Activated CD8-positive, alpha-beta memory T cell treated with anti-CD3 and anti-CD28 coated beads for 1 hour (primary cell): ENCODE measurements at places on chromosomes 3 and 15.

GRCh38 chr3:187738331-187739093, 6.8 kb downstream of the BCL6 start:
- no peak for DNase-seq

GRCh38 chr3:78670746-78671145, 1097.1 kb downstream of the ROBO1 start:
- DNase-seq, result no peak

DNA sequence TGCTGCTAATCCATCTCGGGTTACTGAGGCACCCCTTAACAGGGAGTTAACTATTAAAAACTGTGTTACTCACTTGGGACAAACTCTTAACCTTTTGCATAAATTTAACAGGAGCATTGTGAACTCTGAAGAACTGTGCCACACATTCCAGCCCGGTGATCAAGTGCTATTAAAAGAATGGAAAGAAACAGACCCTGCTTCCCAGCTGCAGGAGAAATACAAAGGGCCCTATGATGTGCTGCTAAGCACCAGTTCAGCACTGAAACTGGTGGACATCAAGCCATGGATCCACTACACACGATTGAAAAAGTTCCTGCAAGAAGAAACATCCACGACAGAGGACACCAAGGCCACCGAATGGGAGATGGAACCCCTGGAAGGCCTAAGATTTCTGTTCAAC, 114.7 kb upstream of the PLCL2 start:
- DNase-seq, result no peak

- DNase-seq, result no peak
Measured at GRCh38 chr15:67720556-67721175, 104.6 kb upstream of the SKOR1 start.

DNA sequence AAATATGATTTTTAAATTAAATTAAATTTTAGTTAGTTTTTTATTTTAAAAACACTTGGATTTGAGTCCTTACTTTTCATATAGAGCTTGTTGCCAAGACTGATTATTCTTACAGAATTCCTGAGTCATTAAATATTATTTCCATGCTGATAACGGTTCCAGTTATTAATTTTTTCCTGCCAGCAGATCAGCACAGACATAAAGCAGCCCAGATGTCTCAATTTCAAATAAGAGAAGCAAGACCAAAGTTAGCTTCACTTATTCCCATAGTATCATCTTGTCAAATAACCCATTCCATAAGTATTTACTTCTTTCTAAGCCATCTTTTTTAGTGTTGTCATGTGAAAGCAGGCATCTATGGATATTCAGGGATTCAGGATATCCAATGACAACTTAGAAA, 75.3 kb downstream of the SSR3 start:
- DNase-seq, result no peak

- DNase-seq, result no peak
Measured at GRCh38 chr3:109337393-109337792, at the start of gene DPPA4. Gene DPPA4, minus strand, starts transcription at chr3:109337546. Its CDS starts 29 bp downstream, at chr3:109337517.

- no peak for DNase-seq
Measured at GRCh38 chr3:129230311-129231019, 18.9 kb upstream of the COPG1 start.

DNA sequence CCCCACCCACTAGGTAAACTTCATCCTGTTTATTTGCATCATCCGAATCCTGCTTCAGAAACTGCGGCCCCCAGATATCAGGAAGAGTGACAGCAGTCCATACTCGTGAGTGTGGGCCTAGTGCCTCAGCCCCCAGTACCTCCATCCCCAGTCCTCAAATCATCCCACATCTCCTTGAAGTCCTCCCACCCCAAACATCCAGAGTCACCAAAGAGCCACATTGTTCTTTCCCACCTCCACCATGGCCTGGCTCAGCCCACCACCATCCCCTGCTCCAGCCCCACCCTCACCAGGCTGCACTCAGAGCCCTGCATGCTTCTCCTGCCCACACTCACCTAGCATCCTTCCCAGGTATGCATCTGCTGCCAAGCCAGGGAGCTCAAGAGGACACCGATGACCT, 29.8 kb downstream of the VIPR1 start:
- no peak for DNase-seq

DNA sequence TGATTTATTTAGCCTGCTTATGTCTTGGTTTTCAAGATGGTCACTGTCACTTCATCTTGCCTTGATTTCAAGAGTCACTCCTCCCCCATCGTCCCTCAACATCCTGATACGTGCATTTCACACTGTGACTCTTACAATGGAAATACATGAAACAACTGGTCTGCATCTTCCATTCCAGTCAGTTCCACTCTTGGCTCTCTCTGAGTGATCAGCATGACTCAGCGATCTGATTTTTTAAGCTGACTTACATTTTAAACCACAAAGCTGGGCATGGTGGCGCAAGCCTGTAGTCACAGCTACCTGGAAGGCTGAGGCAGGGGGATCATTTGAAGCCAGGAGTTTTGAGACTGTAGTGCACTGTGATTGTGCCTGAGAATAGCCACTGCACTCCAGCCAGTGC, 271.2 kb upstream of the ROPN1 start:
- no peak for DNase-seq

GRCh38 chr15:85773249-85773648, 21.5 kb downstream of the KLHL25 start:
- no peak for DNase-seq

GRCh38 chr3:67648701-67649100, 5.7 kb downstream of the SUCLG2 start:
- no peak for DNase-seq

GRCh38 chr3:37903734-37904133, 42.1 kb downstream of the CTDSPL start:
- DNase-seq, result no peak

GRCh38 chr3:131750256-131750655, 247.5 kb upstream of the MRPL3 start:
- no peak for DNase-seq

DNA sequence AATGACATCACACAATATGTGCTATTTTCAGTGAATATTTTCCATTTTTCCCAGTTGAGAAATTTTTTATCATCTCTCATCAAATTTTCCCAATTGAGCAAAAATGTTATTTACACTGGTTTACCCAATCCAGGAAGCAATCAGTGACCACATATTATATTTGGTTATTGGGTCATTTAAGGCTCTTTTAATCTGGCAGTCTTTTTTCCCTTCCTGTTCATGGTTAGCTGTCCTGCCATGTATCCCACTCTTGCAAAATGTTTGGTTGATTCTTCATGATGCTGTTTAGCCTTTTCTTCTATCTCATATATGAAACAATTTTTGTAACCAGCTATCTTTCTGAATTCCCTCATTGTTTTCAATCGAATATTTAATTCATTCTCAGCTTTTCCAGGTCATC, 626.0 kb downstream of the RBMS3 start:
- DNase-seq, result no peak

DNA sequence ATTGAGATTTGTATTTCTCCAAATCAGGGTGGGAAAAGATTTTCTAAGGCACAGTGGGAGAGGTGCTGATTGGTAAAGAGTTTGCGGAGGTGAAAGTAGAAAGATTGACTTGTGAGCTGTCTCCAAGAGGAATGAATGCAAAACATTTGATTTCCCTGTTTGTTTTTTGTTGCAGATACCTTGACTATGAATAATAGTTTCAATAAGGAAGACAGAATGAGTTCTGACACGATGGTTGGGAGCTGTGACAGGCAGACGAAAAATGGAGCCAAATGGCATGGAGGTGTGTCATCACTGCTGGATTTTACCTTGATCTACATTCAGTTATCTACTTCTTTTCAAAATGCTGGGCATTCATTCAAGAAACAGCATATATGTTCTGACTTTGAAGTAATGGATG, 145.1 kb downstream of the NFKBIZ start:
- DNase-seq, result no peak

GRCh38 chr3:77686560-77686959, 646.7 kb downstream of the ROBO2 start:
- DNase-seq, result no peak

DNA sequence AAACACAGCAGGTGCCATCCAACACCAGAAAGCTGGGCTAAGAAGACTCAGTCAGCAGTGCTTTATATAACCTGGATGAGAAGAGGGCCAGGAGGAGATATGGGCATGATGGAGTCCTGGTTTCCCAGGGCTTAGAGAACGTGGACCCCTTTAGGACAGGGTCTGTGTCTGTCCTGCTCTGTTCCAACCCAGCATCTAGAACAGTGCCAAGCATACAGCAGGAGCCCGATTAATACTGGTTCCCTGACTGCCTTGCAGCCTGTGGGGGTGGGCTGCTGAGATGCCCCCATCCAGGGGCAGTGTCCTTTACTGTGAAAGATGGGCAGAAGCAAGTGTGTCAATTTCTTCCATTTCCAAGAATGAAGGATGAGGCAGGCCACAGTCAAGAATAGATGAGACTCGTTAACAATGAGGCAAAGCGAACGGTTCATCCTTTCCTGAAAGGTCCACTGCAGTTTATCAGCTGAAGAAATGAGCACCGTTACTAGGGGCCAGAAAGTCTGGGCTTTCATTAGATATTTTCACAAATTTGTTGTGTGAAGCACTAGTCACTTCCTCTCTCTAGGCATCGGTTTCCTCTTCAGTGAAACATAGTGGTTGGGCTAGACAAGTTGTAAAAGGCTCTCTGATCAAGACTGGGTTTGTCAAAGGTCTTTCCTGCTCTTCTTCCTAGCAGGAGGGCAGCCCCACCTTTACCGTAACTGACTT, 72.0 kb upstream of the HERC1 start:
- no peak for DNase-seq

DNA sequence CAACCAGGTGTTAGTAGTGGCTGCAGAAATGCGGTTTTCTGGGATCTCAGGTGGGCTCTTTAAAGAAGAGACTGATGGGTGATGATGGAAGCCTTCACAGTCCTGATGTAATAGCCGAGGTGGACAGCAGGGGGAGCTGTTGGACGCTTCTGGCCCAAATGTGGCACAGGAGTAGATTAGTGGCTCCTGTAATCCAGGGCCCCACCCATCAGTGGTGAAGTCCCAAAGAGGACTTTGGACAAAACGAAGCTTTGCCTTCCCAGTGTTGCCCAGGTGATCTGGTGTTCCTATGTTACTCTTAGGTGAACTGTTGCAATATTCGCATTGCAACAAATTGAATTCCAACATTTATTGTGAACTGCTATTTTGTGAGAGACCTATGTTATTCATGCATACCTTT, 31.8 kb upstream of the MYZAP start:
- peak; percentile 52 for DNase-seq

DNA sequence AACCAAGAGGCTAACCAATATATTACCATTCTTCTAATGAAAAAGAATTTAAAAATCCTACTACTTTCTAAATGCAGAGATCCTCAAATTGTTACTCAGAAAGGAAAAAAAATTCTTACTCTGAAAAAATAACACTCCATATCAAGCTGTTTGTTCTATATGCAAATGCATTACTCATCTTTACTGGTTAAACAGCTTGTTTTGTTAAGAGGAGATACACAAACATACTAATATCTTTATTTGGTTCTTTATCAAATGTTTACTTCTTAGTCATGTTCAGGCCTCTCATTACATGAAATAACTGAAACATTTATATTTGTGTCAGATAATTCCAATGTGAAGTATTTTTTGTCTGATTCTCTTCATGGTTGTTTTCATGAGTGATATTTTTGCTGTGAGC, 146.8 kb downstream of the PCCB start:
- DNase-seq, result no peak

GRCh38 chr3:146189519-146190173, 28.7 kb upstream of the PLOD2 start:
- DNase-seq, result no peak

GRCh38 chr3:110940055-110940454, 131.6 kb upstream of the NECTIN3 start:
- no peak for DNase-seq

DNA sequence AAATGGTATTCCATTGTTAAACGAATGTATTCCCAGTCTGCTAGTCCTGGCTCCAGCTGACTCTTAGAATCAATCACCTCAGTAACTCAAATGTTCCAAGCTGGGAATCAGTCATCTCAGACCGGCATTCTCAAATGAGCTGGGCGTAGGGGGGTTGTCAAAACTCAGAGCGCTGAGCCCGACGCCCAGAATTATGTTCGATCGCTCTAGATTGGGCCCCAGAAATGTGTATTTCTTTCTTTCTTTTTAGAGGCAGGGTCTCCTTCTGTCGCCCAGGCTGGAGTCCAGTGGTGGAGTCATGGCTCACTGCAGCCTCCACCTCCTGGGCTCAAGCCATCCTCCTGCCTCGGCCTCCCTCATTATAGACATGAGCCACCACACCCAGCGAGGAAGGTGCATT, 99.3 kb upstream of the IGF1R start:
- DNase-seq, result no peak

DNA sequence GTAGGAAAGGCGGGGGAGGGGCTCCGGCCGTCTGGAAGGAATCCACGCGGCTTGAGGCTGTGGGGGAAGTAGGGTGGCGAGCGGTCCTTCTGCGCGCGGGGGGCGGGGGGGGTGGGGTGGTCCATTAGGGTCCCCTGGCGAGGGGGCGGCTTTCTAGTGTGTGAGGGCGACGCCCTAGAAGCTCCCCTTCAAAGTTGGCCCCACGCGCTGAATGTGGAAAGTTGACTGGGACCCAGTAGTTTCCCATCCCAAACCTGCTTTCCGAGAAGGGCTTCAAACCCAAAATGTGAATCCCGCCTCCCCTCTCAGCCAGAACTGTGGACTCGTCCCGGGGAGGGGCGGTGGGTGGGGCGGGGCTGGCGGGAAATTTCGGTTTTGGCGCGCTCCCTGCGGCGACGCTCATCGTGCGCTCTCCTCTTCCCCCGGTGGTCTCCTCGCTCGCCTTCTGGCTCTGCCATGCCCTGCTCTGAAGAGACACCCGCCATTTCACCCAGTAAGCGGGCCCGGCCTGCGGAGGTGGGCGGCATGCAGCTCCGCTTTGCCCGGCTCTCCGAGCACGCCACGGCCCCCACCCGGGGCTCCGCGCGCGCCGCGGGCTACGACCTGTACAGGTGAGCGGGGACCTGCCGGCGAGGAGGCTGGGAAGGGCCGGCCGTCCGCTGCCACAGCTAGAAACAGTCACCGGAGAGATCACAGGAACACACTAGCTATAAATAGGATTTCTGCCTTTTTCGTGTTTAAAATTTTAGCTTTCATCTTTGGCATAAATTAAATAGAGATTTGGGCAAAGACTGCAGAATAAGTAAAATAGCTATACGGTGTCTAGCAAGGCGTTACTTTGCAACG, 790 bp downstream of the DUT start:
- DNase-seq, result peak; percentile 10

- DNase-seq, result no peak
Measured at GRCh38 chr15:43931119-43931518, 104.3 kb downstream of the WDR76 start.

- no peak for DNase-seq
Measured at GRCh38 chr3:128182656-128183055, 29.4 kb downstream of the EEFSEC start.

- DNase-seq, result no peak
Measured at GRCh38 chr3:83500422-83500821, 1458.4 kb upstream of the CADM2 start.

- DNase-seq, result no peak
Measured at GRCh38 chr15:72229076-72229946, 1.7 kb downstream of the PKM start.

GRCh38 chr3:129549006-129549800, 6.2 kb downstream of the H1-8 start:
- no peak for DNase-seq

GRCh38 chr3:11254876-11255275, 17.3 kb upstream of the ATG7 start:
- DNase-seq, result no peak
